ENCODE measurements at places on chromosomes 13 and 19. TPM values are rescaled to one million over a fixed set of nuclear protein-coding genes. Genes with fewer than 3 reads are reported as not detected.

- no peak for DNase-seq
These were observed 14.4 kb upstream of the CEBPA start for GRCh38 chr19:33316541-33317264.

DNA sequence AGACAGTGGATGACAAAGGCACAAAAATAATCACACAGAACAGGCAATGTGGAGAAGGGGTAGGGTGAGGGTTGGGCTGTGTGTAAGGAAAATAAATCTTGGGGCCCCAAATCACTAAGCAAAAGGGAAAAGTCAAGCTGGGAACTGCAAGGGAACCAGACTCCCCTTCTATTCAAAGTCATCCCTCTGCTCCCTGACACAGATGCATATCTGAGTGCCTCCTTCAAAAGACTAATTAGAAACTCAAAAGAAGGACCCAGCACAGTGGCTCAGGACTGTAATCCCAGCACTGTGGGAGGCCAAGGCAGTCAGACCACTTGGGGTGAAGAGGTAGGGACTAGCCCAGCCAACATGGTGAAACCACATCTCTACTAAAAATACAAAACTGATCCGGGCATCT lies 18.3 kb downstream of the ZNF611 start:
- no peak for DNase-seq

CACNG8 gene
- not detected for total RNA-seq

RAB8A gene
- 158 TPM for total RNA-seq

RYR1 gene
- total RNA-seq = not detected

CTU1 gene
- 2.2 TPM for total RNA-seq

CDK8 gene
- total RNA-seq = 21.9 TPM

Measured in IMR-90 (cell line).